ENCODE measurements at places on chromosomes 16 and 17.

DNA sequence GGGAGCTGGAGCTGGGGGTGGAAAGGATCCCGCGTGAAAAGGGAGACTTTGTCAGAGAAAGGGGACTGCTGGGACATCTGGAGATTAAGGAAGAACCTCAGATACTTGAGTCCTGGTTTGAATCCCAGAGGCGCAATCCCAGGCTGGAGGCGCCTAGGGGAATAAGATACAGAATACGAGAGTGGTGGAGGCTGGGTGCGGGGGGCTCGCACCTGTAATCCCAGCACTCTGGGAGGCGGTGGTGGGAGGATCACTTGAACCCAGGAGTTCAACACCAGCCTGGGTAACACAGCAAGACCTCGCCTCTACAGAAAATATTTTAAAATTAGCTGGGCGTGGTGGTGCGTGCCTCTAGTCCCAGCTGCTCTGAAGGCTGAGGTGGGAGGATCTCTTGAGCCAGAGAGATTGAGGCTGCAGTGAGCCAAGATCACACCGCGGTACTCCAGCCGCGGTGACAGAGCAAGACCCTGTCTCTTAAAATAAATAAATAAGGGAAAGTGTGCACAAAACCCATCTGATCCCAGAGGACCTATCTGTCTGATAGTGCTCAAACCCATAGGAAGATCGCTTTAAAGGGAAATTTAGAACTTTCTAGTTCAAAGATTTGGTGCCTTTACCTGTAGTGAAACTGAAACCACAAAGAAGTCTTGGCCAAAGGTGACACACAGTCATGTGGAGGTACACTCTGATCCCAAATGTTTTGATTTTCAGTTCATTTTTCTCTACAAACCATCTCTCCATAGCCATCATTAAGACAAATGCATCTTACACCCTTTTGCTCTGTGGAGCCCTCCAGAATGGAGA is 617 bp upstream of the SCRN2 start:
- no peak for DNase-seq

GRCh38 chr16:89709166-89709565 is 7.7 kb upstream of the SPATA2L start:
- peak; percentile 61 for DNase-seq

DNA sequence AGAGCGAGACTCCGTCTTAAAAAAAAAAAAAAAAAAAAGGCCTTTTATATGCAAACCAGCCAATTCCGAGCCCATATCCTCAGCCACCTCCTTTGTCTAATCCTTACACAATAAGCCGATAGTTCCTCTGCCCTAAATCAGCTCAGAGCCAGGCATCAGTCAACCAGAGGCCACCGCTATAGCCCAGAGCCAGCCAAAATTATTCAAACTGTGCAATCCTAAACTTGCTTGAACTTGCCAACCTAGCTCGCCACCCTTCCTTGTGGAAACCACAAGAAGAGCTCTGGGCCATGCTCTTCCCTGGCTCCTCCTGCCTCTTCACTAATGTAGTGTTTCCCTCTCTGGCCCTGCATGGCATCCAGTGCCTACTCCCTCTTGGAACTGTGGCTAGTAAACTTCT is 17.7 kb downstream of the ITGAL start:
- DNase-seq = no peak

DNA sequence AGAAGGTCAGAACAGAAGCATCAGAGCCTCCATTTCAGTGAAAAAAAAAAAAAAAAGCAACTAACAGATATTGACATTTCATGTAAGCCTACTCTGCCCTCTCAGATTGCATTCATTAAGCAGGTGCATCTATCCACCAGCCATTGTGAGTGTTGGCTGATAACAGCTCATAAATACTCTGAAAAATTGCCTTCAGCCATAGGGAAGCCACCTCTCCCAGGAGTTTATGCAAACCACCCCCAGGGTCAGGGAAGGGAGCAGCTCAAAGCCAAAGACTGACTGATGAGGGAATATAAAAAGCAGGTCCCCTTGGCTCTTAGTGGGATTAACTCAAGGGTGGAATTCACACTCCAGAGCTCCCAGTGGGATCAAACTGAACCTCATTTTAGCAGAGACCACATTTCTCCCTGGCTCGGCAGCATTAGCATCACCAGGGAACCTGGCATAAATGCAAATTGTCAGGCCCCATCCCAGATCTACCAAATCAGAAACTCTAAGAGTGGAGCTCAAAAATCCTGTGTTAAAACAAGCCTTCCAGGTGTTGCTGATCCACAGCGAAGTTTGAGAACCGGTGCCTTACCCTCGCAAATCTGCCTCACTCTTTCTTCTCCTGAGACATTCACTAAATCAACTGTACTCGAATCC is 14.2 kb downstream of the APOH start:
- no peak for DNase-seq

DNA sequence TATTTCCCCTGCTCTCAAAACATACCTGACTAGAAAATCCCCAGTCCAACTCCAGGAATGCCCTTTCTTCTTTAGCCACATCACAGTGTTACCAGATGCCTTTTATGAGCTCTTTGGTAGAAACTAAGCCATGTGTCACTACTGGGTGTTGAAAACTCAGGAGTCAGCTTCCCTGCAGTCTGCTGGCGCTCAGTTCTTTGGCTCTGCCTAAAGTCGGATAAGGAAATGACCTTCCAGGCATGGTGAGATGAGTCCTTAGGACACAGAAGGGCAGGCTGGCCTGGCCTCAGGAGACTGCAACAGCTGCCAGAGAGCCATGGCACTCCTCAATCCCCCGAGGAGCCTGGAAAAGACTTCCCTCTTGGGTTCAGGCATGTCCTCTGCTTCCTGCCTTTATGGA is 89.1 kb downstream of the CDH13 start:
- DNase-seq = peak; percentile 3

GRCh38 chr17:79045001-79045729 is 21.2 kb downstream of the C1QTNF1 start:
- no peak for DNase-seq

DNA sequence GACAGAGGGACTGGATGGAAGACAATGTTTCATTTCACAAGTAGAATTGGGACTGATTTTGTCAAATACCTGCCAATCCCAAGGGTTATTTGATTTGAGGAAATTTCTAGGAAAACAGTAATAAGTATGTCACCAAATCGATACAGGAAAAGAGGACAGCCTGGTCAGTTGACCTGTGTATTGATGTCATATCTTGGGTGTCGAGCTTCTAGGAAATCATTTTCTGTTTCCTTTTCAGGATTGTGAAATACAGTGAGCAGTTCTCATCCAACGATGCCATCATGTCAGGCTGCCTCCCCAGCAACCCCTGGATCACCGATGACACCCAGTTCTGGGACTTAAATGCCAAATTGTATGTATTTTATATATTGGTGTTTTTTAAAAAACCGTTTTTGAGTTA is 56.1 kb downstream of the RGS9 start:
- DNase-seq = no peak

- no peak for DNase-seq
Measured at GRCh38 chr16:88686062-88686438, 257 bp downstream of the SNAI3 start.

GRCh38 chr17:5128905-5129535 is 13.2 kb downstream of the USP6 start:
- DNase-seq = no peak

DNA sequence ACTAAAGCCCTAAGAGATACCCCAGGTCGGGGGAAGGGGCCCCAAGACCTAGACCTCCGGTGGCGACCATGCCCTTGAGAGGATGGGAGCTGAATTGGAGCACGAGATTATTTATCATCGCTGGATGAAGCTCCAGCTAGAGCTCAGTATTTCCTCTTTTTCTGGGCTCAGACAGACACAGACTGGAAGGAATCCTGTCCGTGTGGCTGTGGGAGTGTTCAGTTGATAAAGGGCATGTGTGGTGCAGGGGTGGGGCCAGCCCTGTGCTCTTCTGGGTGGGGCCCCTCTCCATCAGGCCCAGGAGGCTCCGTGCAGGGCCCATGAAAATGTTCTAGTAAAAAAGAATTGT is 6.3 kb upstream of the CBX4 start:
- DNase-seq = no peak

DNA sequence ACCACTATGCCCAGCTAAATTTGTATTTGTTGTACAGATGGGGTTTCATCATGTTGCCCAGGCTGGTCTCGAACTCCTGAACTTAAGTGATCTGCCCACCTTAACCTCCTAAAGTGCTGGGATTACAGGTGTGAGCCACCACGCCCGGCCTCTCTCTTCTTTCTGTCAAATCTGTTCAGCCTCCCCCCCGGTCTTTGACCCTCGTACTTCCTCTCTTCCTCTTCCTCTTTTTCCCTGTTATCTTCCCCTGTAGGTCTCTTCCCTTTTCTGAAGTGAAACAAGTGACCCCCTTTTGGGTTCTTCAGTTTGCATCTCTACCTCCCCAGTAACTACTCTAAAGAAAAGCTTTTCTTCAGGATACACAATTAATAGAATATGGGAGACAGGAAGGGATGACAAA is 31.7 kb upstream of the DHX40 start:
- no peak for DNase-seq

GRCh38 chr17:56629531-56630075 is 36.1 kb downstream of the NOG start:
- peak; percentile 42 for DNase-seq

- DNase-seq = no peak
Measured at GRCh38 chr17:69450918-69451317, 36.4 kb downstream of the MAP2K6 start.

- no peak for DNase-seq
Measured at GRCh38 chr16:15822957-15823356, 33.9 kb downstream of the MYH11 start.

- DNase-seq = no peak
Measured at GRCh38 chr17:13491491-13491890, 110.2 kb downstream of the HS3ST3A1 start.

DNA sequence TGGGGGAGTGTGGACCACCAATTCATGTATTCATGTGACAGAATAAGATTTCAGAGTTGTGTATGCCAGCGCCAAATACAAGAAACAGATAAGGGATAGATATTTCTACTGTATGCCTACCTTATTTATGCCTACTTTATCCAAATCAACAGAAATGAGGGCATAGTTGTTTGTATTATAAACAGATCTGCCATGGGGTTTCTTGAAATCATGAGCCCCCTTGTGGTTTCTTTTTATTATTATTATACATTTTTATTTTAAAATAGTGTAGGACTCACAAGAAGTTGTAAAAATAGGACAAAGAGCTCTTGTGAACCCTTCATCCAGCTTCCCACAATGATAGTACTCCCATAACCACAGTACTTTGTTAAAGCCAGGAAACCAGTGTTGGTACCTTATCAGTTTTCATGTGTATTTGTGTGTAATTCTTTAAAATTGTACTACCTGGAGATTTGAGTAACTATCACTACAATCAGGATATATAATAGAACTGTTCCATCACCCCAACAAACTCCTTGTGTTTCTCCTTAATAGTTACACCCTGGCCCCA is 229.4 kb downstream of the CCDC182 start:
- DNase-seq = no peak

- peak; percentile 65 for DNase-seq
Measured at GRCh38 chr17:17576772-17577234, 14.7 kb downstream of the PEMT start.

- no peak for DNase-seq
Measured at GRCh38 chr17:7330638-7331015, 1.5 kb upstream of the NEURL4 start.

- DNase-seq = no peak
Measured at GRCh38 chr17:10041916-10042588, 137.0 kb upstream of the RCVRN start.

- DNase-seq = no peak
Measured at GRCh38 chr17:73658821-73659515, 14.7 kb upstream of the SDK2 start.

GRCh38 chr17:31272236-31272635 is 24.8 kb downstream of the OMG start:
- no peak for DNase-seq

DNA sequence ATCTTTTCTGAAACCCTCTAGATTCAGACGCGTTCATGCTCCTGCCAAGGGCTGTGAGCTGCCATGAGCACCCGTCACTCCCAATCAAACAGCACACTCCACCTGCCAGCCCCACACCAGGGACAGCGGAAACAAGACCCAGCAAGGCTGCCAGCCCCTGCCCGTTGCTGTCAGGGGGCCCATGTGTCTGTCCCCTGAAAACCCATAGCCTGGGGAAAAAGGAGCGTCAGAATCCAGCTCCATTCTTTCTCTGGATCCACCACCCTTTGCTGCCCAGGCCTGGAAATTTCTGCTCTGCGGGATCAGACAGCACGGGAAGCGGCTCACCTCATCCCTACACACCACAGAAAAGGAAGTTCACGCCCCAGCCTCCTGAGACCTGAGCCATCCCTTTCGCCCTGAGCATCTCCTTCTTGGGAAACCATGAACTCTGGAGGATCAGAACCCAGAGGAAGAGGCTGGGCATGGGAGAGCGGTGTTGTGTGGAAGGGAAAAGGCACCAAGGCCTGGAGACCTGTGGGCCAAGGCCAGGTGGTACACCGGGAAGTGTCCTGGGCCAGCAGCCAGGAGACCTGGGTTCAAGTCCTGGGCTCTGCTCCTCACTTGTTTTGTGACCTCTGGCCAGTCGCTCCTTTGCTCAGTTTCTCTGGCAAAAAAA is 51.5 kb upstream of the RCVRN start:
- no peak for DNase-seq

DNA sequence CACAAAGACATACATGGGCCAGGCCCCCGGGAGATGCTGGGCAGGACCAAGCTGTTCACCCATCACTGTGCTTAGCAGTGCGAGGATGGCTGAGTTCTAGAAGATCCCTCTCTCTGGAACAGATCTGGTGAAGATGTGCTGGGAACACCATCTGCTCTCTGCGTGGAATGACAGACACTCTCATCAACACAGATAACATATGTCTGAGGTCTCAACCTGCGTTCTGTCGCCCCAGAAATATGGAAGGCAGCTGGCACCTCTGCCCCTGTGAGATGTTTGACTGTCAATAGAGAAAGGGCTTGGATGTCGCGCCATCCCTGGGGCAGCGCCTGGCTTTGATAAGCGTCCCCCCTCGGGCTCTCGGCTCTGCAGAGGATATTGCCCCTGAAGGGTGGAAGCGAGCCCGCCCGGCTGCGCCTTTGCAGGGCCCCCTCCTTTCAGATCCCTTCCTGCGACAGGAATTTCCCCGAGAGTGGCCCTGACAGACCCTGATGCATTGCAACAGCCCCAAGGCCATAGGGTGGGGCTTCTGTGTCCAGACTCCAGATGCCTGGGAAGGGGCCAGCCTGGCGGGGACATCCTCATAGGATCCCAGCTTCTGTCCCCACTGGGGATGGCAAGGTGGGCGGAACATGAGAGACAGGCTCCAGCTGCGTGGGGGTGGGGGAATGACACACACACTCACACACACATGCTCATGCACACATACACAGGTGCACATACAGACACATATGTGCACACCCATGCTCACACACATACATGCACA is 86.9 kb upstream of the ZNF469 start:
- peak; percentile 59 for DNase-seq

DNA sequence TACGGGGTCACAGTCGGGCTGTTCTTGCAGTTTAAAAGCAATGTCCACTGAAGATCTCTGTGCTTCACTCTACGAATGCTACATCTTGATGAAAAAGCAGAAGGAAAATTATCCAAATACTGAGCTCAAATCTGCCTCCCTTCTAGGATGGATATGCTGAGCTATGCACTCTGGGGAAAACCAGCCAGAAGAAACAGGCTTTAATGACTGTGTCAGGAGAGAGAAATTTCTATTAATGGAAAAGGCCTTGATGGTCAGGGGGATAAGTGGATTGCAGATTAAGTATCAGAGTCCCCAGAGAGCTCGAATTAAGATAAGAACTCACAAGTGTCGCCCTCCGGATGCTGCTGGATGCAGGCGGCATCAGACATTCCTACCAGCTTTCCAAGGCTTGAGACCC is 39.6 kb upstream of the RCVRN start:
- DNase-seq = no peak

GRCh38 chr16:21183995-21184394 is 25.5 kb downstream of the LDAF1 start:
- DNase-seq = no peak

GRCh38 chr16:81096715-81097208 is 567 bp upstream of the GCSH start:
- no peak for DNase-seq
